Activated naive CD4-positive, alpha-beta T cell treated with Interleukin-2 at 50 U/mL for 16 hours (primary cell): ENCODE measurements at places on chromosomes 1 and 21.

DNA sequence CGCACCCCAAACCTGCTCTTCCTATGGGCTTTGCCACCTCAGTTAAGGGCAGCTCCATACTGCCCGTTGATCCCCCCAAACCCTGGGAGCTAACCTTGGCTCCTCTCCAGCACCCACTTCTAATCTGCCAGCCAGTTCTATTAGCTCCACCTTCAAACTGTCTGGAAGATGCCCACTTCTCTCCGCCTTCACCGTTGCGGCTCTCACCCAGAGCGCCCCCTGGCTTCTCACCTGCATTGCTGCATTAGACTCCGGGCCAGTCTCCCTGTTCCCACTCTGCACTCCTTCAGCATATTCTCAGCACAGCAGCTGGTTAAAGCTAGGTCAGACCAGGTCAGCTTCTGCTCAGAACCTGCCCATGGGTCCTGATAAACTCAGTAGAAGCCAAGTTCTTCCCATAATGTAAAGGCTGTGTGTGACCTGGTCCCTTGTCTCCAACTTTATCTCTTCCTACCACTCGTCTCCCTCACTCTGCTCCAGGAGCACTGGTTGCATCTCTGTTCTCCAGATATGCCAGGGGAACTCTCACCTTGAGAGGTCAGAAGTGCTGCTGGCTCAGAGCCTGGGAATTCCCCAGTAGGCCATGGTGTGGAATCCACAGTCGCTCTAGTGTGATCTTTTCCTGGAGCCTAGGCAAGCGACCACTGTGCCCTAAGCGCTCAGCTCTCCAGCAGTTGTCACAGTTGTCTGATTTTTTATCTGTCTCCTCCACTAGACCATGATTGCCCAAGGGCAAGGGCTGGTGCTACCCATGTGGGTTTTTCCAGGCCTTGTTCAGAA lies 150.3 kb downstream of the HMGB4 start:
- no peak for DNase-seq

DNA sequence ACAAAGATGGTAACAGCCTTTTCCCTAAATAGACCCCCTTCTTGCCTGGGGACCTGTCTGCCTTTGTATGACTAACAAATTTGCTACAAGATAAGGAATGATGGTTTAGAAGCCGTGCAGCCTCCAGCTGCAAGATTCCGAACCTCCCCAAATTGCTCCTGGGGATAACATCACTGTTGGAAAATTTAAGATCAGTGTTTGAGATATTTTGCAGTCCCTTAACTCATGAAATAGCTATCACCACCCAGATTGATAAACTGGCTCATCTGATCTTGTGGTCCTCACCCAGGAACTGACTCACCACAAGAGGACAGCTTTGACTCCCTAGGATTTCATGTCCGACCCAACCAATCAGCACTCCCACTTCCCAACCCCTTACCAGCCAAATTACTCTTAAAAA lies 254.7 kb downstream of the USH2A start:
- no peak for DNase-seq

GRCh38 chr1:37673920-37674319 lies 18.4 kb upstream of the CDCA8 start:
- DNase-seq = peak; percentile 45

- no peak for DNase-seq
Measured at GRCh38 chr1:42240966-42241755, 76.6 kb upstream of the GUCA2A start.

- DNase-seq = no peak
Measured at GRCh38 chr1:212952641-212952976, 2.3 kb downstream of the VASH2 start.

DNA sequence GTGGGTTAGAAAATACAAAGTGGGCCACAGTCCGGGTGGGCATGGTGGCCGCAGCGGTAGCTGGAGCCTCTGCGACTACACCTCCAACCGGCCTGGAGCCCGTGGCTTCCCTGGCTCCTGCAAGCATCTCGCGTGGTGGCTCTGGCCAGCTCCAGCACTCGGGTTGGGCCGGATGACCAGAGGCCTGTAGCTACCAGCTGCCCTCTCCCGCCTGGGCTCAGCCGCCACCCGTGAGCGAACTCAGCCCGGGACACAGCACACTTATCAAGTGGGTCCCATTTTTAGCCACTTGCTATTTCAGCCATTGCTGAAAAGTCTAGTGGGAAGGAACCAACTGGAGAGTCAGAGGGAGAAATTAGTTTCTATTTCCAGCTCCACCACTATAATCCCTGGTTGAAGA lies 107.7 kb upstream of the CACYBP start:
- DNase-seq = no peak

DNA sequence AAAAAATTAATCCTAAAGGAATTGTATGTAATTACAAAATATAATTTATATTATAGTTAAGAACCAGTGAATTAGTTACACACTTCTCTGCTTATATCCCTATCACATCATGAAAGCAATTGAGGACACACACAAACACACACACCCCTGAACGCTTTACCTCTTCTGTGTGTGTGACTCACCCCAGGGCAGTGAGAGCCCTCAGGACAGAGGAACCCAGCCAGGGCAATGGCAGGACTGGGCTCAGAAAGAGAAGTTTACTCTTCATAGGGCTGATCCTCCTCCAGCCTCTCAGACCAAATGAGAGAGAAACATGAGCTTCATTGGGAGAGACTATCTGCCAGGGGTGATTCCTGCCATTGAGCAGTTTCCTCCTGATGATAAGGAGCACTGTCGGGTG lies 38.1 kb downstream of the SLC44A3 start:
- DNase-seq = no peak

- no peak for DNase-seq
Measured at GRCh38 chr1:13554798-13555197, 28.8 kb upstream of the PDPN start.

GRCh38 chr1:5751833-5752745 lies 240.1 kb downstream of the NPHP4 start:
- DNase-seq = no peak

GRCh38 chr1:60052601-60053000 lies 21.0 kb downstream of the C1orf87 start:
- DNase-seq = no peak

DNA sequence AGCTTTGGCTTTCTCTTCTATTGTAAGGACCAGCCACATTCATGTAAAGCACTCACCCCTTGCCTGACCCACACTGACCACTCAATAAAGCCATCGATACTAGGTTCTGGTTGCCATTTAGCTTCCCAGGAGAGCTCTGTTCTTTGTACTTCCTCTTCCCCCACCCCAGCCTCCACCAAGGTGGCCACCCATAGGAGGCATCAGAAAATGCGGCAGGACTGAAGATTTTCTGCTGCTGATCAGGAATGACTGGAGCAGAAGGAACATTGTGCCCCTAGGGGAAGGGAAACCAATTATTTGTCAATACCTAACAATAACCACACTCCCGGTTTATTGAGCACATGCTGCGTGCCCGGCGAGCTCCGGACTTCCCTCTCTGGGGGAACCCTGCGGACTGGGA lies 5.2 kb upstream of the SMIM12 start:
- no peak for DNase-seq

DNA sequence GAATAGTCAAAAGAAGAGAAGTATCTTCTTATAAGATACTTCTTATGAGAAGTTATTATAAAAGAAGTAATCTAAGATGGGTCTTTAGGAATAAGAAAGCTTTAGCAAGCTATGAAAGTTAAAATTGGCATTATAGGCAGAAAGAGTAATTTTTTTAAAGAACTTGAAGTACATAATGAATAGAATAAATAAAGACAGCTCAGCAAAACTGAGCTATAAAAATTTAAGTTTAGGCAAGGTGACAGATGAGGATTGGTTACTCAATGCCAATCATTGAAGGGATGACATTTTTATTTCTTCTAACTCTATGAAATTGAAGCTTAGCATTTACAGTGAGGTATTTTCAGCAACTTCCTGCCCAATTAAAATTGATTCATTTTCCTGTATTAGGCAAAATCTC lies 966.8 kb downstream of the BRINP3 start:
- no peak for DNase-seq

DNA sequence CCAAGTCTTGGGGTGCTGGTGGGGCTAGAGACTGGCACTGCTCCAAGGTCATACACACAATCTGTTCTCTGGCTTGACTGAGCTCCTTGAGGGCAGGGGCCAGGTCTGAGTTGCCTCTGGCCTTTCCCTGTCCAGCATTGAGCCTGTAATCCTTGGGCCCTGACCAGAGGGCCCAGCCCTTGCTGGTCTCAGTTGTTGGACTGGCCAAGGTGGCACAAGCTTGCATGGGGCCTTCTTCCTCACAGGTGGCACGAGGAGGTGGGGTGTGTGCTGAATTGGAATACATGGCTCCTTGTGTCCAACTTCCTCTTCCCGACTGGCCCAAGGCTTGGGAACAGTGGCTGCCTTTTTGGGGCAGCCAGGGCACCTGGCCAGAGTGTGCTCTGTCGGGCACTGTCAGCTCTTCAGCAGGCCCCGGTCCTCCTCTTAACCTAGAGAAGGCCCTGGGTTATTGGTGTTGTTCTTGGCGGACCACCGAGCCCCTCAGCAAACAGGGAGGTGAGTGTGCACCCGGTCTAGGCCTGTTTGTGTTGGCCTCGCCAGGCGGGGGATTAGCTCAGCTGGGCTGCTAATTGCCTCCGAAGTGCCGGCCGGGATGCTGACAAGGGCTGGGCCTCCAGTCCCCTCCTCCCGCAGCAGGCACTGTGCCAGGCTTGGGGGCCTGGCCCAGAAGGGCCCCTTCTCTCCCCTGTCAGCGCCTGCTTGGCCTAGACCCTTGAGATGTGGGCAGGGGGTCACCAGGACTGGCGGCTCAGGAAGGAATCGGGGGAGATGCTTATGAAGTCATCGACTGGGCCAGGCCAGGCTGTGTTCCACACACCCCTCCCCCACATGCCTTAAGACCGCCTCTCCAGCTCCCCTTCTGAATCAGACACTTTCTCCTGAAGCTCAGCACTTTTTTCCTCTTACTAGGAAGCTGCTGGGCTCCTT lies 28.5 kb downstream of the WNT4 start:
- DNase-seq = no peak

DNA sequence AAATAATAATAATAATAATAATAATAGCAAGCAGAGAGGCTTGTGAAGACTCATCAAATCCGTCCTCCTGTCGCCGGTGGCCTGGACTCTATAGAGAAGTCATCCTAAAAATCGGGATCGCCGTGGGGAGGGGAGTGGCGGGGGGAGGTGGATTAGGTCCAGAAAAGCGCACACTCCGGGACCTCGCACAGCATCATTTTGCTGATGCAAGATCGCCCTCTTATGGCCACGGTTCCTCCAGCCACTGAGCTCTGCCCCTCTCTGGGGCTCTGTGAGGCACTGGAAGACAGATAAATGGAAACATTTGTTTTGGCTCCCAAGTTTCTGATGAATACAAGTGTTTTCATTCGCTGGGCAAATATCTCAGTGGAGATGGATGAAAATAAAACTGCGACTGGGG lies 612.0 kb downstream of the MATN1 start:
- DNase-seq = no peak

DNA sequence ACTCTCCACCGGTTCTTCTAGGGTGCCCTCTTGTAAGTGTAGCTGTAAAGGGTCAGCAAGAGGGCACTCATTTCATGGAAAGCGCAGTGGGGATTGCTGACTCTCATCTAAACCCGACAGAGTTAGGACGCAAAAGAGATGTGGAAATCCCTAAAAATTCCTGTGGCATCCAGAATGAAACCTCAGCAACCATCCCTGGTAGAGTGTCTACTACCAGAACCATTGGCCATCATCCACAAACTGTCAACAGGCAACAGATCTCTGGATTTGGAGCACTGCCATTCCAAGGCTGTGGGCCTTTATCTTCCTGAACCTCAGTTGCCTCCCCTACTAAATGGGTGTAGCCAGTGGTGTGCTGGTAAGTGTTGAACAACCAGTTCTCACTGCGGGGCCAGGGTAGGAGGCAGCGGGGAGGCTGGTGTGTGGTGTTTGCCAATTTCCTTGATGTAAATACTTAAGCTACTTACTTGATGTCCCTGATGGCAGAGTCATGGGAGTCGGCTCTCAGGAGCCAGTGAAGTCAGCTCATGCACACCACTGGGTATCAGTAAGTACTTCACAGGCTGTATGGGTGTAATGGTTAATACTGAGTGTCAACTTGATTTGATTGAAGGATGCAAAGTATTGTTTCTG lies 195.8 kb downstream of the KAZN start:
- no peak for DNase-seq

- DNase-seq = no peak
Measured at GRCh38 chr1:181712711-181713110, 229.4 kb downstream of the CACNA1E start.

DNA sequence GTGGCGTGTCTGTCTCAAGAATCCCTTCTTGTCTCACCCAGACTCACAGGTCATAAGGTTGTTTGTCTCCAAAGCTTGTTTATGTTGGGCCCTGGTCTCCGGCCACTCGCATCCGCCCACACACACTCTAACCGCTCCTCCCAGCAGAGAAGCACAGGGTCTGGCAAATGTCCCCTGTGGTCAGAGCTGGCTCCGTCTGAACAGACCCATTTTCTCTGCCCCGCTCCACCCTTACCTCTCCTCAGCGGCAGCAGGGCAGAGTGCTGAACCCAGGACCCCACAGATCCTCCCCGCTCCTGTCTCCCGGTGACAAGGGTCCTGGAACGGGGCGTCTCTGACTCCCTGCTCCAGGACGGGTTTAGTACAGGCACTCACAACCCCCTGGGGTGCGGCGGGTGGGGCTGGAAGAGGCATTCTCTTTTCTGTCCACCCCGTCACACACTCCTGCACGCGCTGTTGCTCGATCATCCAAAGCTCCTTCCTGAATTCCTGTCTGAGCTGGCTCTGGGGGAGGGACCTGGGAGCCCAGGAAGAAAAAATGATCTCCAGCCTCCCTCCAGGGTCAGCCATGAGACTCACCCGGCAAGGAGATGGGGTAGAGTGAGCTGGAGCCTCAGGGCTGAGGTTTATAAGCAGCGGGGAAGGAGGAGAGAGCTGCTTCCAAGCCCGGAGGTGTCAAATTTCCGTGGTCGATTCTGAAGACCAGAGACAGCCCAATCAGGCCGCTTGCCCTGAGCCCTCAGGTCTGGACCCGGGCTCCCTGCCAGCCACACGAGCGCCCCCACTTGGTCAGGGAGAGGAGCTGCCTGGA lies at the start of gene S100A13:
TSS of gene S100A13 (minus strand) at position 602 of the 811 bp plus-strand sequence. CDS start 1,033 bp downstream, outside the sequence.
- no peak for DNase-seq

GRCh38 chr1:25732821-25733220 lies 67.2 kb upstream of the SELENON start:
- DNase-seq = no peak

DNA sequence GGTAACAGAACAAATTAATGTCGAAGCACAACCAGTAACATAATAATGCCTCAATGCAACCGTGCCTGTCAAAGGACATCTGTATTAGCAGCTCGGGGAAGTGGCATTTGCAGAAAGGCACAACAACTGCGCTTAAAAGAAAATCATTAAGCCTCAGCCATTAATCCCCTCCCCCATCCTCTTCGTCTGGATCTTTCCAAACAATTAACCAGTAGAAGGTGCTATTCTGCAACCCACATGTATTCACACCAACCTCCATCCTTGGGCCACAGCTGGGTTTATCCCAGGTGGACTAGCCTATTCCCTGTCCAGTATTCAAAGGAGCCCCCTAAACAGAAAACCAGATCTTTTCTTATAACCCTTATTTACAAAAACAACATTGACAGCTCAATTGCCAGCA lies 2.6 kb downstream of the RERE start:
- no peak for DNase-seq

DNA sequence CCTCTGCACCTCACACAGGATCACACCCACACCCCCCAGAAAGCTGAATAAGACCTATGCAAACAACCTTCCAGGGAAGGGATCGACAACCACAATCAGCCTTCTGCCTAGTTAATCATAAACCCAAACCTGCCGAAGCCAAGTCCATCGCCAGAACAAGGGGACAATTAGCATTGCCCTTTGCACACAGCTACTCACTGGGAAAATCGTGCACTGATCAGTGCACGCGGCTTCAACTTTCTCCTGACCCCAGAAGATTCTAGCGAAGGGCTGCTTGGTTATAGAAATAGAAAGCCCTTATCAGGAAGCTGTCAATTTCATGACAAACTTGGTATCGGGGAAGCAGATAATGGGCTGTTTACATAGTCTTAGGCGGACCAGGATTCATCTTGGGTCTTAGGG lies 29.5 kb downstream of the RUNX1 start:
- DNase-seq = no peak
